ENCODE measurements at places on chromosomes 5 and 9. TPM values are rescaled to one million over a fixed set of nuclear protein-coding genes. Genes with fewer than 3 reads are reported as not detected.

DNA sequence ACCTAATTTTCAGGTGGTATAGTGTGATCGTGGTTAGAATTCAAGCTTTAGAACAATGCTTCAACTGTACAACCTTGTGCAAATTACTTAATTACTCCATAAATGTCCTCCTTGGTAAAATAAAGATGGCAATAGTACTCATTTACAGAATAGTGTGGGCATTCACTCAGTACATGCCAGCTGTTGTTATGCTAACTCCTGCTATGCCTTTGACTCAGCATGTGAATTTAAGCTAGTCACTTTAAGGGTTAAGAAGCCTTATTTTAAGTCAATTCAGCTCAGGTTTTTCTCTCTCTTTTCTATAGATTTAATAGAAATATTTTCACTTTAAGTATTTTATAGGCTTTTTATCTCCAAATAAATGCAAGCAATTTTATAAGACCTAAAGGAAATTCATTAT, 335.6 kb upstream of the ITGA1 start:
- no peak for DNase-seq

DNA sequence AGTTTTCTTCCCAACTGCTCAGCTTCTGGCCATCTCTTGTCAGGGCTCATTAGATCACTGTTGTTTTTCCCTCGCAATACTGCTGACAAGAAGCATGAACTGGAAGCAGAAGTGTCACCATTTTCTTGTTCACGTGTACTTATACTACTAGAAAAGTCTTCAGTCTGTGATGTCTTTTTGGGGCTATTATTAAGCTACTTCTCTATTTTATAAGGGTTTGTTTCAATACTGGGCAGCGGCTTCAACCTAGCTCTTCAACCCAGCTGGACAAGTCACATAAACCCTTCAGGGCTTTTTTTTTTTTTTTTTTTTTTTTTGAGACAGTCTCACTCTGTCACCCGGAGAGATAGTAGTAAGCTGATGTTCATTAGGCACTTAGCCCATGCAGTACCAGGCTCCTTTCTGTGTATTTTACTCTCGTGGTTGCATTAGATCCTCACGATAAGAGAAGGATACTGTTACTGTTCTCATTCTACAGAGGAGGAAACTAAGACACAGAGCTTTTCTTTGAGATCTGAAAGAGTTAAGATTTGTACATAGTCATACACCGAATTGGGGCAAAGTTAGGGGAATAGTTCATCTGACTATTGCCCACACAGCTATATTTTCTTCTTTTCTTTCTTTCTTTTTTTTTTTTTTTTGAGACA, 20.5 kb downstream of the RAPGEF1 start:
- DNase-seq, result no peak

DNA sequence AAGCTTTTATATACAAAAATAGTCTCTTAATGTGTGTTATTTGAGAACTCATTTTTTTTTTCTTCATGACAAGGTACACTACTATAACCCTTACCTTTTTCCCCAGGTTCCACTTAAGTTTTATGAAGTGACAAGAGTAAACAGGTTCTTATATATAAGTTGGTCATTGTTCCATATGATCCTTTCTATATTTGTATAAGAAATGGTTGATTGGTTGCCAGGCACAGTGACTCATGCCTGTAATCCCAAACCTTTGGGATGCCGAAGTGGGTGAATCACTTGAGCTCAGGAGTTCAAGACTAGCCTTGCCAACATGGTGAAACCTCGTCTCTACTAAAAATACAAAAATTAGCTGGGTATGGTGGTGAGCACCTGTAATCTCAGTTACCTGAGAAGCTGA, 108.3 kb downstream of the PCSK1 start:
- no peak for DNase-seq

- DNase-seq, result no peak
These were observed 95.5 kb downstream of the CAMSAP1 start for GRCh38 chr9:135811801-135812200.

GRCh38 chr5:14727428-14727865, 62.9 kb downstream of the OTULIN start:
- peak; percentile 69 for DNase-seq

DNA sequence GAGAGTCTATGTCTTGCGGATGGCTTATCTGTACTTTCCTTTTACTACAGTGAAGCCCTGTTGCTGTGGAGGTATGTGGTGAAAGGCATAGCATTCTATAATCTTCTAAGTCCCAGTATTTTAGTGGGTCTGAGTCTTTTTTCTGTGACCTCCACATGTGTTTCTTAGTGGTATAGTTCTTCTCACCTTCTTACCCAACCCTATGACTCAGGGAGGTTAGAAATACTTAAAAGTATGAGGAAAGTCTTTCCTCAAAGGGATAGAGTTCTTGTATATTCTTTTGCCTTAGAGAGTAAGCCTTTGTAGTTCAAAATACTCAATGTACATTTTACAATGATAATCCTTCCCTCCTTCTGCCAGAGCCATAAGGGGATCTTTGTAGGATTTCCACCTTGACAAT, 621.9 kb upstream of the CTNND2 start:
- no peak for DNase-seq

DNA sequence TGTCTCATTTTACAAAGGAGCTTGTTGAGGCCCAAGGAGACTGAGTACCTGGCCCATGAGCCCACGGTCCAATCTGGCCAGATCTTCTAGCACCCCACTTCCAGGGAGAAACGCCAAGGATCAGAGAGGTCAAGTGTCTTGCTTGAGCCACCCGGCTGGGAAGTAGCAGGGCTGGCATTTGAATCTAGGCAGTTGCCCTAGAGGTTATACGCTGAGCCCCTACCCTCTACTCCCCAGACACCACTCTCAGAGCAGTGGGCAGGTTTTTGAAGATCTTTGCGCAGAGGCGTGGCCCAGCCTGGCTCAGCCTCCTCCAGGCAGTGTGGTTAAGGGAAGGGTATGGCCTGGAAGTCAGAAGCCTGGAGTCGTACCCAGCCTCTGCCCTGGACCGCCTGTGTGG, 5.8 kb upstream of the NUP214 start:
- DNase-seq, result no peak

DNA sequence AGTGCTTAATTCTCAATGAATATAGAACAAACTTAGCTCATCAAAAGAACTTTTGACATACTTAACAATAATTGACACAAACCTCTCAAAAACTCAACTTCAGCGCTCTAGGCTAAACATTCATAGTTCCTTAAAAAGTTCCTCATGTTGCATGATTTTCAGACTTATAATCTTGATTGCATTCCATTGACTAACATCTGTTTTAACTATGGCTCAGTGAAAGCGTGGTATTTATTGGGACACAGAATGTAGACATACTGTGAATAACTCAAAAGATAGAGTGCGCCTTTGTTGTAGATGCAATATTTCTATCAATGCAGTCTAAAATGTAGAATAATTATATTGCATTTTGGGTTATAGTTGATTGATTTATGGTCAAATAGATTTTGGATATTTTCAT, 227.1 kb upstream of the HAPLN1 start:
- DNase-seq, result no peak

DNA sequence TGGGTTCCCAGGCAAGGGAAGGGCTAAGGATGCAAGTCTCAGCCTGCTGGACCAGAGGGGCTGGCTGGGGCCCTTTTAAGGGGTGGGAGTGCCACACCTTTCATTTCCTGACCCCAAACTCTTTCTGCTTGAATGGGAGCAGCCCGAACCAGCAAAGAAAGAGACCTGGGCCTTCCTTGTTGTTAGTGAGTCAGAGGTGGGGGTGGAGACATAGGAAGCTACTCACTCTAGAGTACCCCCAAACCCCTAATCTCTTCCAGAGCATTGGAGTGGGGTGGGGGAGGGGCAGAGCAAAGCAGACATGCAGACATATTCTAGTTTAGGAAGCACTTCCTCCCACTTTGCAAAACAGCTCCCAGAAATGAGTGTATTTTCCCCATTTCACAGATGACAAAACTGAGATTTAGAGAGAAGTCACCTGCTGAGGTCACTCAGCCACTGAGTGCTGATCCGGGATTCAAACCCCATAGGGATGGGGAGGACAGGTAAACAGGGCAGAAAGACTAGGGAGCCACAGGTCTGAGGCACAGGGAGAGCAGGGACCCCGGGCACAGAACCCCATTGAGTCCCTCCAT, 6.0 kb upstream of the AQP3 start:
- peak; percentile 25 for DNase-seq

- peak; percentile 31 for DNase-seq
These were observed 924.3 kb upstream of the CDH10 start for GRCh38 chr5:25568989-25569625.

Gene PHF24
- total RNA-seq, result not detected

Gene SLIT3
- total RNA-seq, result not detected

GRCh38 chr9:134600371-134600770, 41.2 kb upstream of the COL5A1 start:
- DNase-seq, result no peak

DNA sequence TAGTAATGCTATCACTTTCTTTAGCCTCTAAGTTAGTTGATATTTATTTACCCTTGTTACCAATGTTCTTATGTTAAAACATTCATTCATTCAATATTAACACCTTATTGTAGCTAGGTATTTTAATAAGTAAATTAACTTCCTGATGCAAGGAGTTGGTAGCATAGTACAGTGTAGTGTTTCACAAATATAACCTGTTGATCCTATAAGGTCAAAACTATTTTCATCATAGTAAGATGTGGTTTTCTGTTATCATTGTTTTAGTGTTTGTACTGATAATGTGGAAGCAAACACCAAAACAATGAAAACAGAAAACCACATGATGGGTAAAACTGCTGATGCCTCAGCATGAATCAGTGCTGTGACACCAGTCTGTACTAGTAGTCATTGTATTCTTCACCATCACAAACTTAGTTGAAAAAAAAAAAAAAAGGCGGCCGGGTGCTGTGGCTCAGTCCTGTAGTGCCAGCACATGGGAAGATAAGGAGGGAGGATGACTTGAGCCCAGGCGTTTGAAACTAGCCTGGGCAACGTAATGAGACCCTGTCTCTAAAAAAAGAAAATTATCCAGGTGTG, 36.5 kb downstream of the ZCCHC7 start:
- no peak for DNase-seq

DNA sequence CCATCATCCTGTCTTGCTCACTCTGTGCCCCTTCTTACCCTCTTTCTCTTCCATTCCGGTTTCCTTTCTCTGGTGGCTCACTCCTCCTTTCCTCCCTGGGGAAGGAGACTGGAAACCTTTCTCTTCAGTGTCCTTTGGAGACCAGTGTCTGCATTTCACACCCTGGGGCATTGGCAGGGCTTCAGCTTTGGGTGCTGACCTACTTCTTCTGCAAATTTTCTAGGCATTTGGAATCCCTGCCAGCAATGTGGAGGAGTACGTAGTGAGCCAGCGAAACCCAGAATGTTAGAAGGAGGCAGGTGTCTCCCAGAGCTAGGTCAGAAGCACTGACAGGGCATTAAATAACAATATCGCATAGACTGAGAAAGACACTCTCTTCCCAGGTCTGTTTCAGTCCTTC, 122.2 kb downstream of the SLC28A3 start:
- DNase-seq, result no peak

DNA sequence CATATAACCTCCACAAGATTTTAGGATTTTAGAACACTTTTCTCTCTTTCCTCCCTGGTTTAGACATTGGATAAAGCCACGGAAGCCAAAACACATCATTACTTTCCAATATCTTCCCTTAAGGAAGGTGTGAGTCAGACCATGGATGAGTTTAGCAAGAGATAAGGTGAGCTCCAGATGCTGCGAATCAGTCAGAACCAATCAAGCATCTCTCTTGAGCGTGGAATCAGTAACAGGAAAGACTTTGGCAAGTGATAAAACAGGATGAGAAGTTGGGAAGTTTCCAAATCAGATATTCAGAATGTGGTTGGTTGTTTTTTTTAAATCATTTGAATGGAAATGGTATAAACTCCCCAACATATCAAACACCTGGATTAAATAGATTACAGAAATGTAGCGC, 397.8 kb downstream of the EFNA5 start:
- no peak for DNase-seq

Gene CD180
- total RNA-seq, result 0.34 TPM

DNA sequence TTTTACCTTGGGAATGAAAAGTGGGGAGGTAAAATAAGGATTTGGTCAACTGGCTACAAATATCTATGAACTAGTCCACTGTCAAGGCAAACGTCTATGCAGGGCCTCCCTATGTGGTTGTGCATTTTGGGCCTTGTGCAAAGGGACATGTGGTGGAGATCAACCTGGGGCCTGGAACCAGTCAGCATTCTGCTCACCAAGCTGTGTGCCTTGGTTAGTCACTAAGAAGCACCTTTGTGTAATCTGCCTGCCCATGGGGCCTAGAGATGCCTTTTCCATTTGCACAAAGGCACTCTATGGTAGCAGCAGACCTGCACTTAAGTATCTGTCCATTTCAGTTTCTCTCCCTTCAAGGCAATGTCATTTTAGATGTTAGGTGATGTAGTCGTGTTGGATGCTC, 184.0 kb downstream of the GNAQ start:
- no peak for DNase-seq

Gene SUB1
- 330 TPM for total RNA-seq

- DNase-seq, result no peak
These were observed 131.6 kb upstream of the TAS2R1 start for GRCh38 chr5:9761706-9762105.

DNA sequence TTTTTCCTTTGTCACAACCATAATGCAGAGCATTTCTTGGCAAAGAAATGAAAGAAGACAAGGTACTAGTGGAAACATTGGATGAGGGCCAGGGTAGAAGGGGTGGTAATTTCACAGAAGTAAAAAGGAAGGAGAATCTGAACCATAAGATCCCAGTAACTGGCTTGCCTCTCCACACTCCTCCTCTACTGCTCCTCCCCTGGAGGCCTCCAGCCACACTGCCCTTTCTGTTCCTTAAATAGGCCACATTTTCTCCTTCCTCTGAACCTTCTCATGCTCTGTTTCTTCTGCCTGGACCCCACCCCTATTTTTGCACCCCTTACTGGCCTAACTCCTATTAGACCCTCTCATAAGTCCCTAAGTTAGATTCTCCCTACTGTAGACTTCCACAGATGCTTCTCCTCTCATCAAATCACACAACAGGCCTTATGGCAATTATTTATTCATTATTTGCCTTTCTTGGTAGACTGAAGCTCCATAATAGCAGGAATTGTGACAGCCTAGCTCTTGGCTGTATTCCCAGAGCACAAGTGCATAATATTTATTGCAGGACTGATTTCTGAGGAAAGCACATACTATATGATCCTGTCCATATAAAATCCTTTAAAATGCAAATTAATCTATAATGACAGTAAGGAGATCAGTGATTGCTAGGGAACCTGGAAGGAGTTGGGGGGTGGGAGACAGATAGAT, 31.3 kb upstream of the GRIA1 start:
- DNase-seq, result no peak

- no peak for DNase-seq
These were observed 9.1 kb upstream of the DAB2 start for GRCh38 chr5:39433848-39434247.

DNA sequence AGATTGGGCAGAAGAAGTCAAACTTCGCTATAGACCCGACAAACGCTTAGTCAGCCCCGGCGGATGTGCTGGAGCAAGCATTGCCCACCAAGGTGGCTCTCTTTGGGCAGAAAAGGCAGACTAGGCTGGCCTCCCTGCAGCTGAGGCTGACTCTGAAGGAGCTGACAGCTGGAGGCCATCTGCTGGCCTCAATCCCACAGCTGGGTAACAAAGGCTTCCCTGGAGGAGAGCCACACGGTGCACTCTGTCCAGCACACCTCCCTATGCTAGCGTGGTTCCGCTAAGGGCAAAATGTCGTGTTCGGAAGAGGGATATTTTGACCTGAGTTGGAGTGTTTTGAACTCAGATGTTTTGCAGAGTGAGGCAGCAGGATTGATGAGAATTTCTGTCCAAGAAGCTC, 103.5 kb upstream of the PTCH1 start:
- no peak for DNase-seq

GRCh38 chr5:54823006-54823405, 162.4 kb downstream of the ESM1 start:
- DNase-seq, result no peak

- DNase-seq, result no peak
These were observed 99.4 kb downstream of the MTREX start for GRCh38 chr5:55407059-55407684.
